ENCODE measurements at places on chromosomes 7 and 10.

DNA sequence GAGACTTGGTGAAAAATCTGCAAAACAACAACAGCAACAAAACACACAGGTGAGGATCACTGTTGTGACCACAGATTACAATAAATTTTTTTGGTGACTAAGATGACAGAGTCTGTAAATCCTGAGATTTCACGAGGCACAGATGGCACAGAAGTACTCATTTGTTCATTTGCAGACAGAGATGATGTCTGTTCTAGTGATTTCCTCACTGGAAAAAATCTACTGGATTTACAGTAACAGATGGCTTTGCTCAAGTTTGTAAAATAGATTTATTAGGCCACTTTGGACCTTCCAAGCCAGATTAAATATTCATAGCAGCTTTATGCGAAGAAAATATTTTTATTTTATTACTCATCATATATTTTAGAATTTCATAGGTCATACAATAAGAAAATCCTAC lies 113.5 kb upstream of the IL6 start:
- no peak for DNase-seq

GRCh38 chr7:930975-931758 lies 23.3 kb downstream of the ADAP1 start:
- no peak for DNase-seq

DNA sequence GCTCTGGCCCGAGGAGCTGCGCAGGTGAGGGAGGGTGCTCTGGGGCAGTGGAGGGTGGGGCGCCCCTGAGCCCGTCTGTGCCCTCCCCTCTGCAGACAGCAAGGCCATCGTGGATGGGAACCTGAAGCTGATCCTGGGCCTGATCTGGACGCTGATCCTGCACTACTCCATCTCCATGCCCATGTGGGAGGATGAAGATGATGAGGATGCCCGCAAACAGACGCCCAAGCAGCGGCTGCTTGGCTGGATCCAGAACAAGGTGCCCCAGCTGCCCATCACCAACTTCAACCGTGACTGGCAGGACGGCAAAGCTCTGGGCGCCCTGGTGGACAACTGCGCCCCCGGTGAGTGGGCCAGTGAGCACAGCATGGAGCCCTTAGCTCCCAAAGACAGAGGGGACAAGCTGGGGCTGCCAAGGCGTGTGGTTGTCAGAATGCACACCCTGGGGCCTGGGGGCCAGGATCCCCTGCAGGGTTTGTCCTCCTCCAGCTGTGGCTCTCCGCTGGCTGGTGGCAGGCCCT lies 5.1 kb downstream of the FLNC start:
- no peak for DNase-seq

- no peak for DNase-seq
Observed at GRCh38 chr10:7311218-7311849, 99.5 kb downstream of the SFMBT2 start.

DNA sequence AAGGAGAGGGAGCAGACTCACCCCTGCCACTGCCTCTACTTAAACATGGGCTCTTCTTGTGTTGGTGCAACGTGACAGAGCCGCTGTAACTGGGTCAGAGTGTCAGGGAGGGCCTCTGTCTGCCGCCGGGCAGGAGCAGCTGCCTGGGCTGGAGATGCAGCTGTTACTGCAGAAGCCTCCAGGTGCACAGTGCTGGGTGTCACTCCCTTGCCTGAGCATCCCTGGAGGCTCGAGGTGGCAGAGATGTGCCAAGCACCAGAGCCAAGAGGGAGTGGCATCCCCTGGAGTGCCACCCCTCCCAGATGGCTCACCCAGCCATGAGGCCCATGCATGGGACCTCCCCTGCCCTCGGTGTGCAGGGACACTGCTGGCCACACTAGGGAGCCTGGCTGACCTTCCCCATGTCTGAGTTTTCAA lies 145.7 kb downstream of the PRPF18 start:
- DNase-seq: no peak

DNA sequence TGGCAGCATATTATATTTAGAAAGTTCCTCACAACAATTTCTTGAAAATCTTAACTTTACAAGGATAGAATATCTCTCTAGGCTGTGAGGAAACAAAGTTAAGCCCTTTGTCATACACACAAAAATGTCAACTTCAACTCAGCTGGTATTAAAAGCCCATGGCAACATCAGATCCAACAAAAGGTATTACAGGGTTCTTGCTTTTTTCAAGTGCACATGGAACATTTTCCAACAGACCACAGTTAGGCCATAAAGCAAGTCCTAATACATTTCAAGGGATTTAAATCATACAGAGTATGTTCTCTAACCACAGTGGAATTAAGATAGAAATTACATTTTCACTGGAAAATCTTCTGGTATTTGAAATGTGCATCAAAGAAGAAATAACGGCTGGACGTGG lies 71.9 kb upstream of the OIT3 start:
- DNase-seq: no peak

GRCh38 chr10:28090506-28090905 lies 91.6 kb upstream of the ODAD2 start:
- no peak for DNase-seq

- DNase-seq: no peak
Observed at GRCh38 chr10:129964611-129965424, 744 bp upstream of the EBF3 start.

DNA sequence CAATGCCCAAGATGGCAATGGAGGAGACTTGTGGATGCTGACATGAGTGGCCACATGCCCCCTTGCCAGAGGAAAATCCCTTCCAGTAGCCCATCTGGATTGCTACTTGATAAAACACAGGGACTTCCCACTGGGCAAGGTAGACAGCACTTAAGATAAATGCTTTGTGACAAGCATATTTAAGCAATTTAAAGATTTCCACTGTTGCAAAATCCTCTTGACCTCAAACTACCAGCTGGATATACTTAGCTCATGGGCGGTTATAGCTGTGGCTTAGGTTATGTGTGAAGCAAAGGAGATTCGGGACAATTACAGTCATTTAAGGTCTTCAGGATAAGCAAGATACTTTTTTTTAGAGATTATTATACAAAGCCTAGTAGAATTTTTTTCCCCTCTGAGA lies 238.1 kb downstream of the BMPER start:
- no peak for DNase-seq

DNA sequence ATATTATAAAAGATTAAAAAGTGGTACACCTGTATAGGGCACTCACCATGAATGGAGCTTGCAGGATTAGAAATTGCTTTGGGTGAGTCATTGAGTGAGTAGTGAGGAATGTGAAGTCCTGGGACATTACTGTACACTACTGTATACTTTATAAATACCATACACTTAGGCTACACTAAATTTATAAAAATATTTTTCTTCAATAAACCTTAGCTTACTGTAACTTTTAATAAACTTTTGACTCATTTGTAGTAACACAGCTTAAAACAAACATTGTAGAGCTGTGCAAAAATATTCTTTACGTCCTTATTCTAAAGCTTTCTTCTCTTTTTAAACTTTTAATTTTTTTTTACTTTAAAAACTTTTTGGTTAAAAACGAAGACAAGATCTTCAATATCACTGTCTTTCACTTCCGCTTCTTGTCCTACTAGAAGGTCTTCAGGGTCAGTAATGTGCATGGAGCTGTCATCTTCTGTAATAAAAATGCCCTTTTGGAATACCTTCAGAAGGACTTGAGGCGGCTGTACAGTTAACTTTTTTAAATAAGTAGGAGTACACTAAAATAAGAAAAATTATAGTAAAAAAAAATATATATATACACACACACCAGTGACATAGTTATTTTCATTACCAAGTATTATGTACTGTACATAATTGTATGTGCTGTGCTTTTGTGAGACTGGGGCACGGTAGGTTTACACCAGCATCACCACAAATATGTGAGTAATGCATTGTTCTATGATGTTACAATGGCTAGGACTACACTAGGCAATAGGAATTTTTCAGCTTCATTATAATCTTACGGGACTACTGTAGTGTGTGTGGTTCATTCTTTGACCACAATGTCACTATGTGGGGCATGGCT lies 3.5 kb downstream of the STK31 start:
- no peak for DNase-seq

- no peak for DNase-seq
Observed at GRCh38 chr7:2825559-2826227, 18.4 kb downstream of the GNA12 start.

All from activated CD4-positive, alpha-beta T cell treated with anti-CD3 and anti-CD28 coated beads for 24 hours (primary cell).